ENCODE measurements at places on chromosomes 2 and 18.

GRCh38 chr2:116719836-116720235, 1094.7 kb upstream of the DDX18 start:
- DNase-seq, result no peak

- no peak for DNase-seq
Measured at GRCh38 chr2:30778611-30779010, 28.6 kb downstream of the CAPN13 start.

DNA sequence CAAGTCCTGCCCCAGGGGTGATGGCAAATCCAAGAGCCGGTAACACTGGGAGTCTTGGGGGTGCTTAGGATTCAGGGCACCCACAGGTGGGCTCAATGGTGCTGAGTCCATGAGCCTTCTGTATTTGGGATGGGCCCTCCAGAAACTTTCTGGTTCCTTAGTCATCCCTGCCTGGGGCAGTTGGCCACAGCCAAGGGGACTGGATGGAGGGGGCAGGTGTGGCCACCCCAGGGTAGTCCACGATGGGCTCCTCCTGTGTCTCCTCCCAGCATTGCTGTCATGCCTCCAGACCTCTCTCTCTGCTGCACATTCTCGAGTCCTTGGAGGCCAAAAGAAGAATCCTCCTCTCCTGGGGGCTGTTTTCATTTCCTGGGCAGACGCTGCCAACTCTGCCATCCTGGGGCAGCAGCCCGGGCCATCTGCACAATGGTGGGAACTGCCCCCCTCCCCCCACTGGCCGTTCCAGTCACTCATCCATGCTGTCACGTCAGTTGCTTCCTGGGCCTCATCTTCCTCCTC, 158.0 kb upstream of the TWIST2 start:
- DNase-seq, result no peak

DNA sequence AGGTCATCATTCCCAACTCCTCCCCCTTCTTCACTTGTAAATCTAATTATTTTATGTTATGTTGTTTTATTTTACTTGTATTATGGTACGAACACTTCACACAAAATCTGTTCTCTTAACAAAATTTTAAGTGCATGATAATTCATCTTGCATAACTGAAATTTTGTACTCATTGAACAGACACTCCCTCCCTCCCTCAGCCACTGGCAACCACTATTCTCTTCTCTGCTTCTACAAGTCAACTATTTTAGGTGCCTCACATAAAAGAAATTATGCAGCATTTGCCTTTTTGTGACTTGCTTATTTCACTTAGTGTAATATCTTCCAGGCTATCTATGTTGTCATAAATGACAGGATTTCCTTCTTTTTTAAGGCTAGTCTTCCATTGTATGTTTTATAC, 30.4 kb upstream of the OSBPL6 start:
- DNase-seq, result no peak

GRCh38 chr2:174327841-174328113, 7.0 kb upstream of the SP9 start:
- DNase-seq, result no peak

GRCh38 chr18:2540575-2540974, 30.7 kb downstream of the METTL4 start:
- no peak for DNase-seq

- DNase-seq, result no peak
Measured at GRCh38 chr2:128687565-128687964, 368.9 kb upstream of the HS6ST1 start.

DNA sequence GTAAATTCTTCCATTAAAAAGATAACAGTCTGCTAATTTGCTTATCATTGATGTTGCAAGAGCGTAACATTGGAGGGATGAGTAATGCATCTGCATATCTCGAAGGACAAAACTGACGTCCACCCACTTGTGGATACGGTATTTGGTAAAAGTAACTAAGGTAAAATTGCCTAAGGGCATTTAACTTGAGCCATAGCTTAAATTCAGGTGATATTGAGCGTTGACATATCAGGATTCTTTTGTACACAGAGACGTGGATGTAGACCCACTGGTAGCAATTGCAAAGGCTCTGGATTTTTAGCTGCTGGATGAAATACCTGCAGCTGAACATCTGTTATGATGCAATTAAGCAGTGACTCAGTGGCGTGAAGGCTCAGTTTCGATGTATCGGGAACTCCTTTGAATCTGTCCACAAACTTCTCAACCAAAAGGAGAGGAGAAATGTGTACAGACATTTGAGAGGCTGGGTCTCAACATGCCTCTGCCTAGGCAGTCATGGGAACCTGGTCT, 119.3 kb downstream of the SPTBN1 start:
- DNase-seq, result no peak

DNA sequence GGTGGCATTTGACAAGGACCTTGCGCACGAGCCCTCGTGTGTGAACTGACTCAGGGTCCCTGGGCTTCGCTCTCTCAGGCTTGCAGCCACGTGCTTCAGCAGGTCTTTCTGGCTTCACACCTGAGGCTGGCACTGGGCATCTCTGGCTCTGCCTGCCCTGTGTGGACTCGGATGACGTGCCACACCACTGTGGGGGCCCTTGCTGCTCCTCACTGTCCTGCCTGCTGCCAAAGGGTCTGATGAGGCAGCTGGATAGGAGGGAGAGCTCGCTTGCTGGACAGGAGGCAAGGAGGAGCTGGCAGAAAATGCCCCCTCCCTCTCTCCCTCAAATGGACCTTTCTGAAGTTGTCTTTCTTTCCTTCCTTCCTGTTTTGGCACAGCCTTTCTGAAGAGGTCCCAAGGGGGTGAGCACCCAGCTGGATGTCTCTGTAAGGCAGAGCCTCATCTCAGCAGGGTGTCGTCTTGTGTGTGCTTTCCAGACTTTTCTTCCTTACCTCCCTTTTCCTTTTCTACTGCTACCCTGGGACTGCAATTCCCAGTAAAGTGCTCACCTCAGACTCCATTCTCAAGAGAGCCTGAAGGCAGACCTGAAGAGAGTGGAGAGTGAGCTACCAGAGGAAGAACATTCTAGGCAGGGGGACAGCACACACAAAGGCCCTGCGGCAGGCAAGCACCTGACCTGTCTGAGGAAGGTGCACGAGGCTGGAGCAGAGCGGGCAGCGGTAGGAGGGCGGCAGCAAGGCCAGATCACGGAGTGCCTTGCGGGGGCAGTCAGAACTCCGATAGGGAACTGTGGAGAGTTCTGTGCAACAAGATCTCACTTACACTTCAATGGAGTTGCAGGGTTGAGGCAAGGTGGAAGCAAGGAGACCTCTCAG, 5.3 kb downstream of the PER2 start:
- no peak for DNase-seq

DNA sequence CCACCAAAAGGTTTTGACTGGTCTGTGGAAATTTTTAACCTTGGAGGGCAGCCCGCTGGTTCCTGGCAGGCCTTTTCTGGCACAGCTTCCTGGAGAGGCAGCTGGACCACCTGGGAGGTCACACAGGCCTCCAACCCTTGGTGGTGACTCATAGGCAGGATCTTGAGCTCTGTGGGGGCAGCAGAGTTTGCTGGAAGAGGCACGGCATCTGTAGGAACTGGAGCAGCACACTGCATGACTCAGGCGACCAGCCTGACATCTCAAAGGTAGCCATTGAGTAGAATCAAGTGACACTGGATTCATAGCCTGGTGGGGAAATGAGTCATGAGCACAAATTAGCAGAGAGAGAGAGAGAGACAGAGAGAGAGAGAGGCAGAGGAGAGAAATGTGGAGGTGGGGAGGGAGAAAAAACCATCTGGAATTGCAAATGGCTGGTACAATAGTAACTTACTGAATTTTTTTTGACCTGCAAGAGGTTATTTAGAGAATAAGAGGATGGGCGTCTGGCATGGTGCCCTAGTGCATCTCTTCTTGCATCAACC, 57.4 kb downstream of the TRPM8 start:
- no peak for DNase-seq

GRCh38 chr2:54408288-54408687, 47.8 kb upstream of the SPTBN1 start:
- no peak for DNase-seq

DNA sequence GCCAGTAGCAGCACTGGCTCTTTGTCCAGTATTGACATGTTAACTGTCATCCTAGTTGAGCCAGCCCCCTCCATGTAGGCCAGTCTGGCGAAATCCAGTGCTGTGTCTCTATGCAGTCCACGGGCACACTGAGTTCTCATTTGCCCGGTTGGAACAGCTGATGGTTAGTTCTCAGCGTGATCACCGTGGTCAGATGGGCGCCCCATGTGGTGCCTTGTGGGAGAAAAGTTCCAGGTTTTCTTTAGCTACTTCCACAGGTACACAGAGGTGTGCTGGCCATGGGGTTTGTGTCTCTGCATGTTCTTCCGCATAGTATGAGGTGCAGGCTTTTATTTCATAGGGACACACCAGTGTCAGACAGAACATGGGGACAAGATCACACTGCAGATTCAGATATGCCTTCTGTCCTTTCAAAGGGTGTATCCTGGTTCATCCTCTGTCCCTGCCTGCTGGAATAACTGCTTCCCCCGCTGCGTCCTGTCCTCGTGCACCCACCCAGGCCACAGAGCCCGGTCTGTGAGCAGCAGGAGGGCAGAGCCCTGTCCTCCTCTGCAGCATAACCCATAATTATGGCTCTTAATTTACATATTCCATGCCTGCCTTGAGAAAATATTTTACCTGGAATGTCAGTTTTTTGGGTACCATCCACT, 334.1 kb downstream of the GBX2 start:
- no peak for DNase-seq

GRCh38 chr18:10308154-10308553, 146.3 kb upstream of the APCDD1 start:
- no peak for DNase-seq

- no peak for DNase-seq
Measured at GRCh38 chr2:237900891-237901831, 41.7 kb downstream of the RAMP1 start.

GRCh38 chr2:68043695-68044094, 19.1 kb downstream of the C1D start:
- no peak for DNase-seq

DNA sequence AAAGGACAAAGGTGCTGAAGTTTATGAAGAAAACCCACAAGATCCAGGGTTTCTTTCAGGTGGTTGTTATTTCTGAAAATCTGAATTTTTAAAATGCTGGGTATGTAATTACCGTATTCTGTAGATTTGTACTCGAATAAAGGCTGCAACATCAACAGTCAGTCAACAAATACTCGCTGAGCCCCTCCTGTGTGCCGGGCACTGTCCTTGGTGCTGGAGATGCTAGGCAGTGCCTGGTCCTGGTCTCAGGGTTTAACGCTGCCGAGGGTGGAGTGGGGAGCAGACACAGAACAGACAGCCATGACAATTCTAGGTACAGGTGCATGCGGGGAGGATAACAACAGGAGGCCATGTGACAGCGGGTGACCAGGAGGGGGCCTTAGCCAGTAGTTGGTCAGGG, 27.2 kb upstream of the PDIA6 start:
- no peak for DNase-seq

DNA sequence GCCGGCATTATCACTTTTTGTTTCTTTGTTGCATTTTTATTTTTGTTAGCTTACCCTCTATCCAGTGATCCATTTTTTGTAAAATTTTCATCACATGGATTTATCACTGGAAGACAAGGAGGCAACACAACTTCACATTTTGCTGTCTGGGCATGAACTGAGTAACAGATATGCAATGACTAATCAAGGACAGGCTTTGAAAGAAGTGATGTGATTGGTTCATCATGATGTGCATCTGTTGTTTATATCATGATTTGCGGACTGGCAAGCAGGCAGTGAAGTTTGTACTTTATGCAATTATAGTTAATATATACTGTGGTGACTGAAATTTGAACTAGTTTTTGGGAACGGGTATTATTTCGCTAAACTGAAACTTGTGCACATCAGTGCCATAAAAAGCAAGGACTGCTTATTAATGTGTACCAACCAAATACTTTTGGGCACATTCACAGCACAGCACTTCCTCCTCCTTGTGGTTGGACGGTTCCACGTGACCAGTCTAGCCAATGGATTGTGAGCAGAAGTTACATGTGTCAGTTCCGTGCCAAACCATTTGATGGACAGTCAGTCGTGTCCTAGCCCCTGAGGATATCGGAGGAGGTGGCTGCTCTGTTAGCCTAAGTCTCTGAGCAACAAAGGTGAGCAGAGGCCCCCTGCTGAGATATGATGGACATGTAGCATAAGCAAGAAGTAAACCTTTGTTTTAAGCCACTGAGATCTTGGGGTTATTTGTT, 201.4 kb upstream of the SIX2 start:
- DNase-seq, result no peak

DNA sequence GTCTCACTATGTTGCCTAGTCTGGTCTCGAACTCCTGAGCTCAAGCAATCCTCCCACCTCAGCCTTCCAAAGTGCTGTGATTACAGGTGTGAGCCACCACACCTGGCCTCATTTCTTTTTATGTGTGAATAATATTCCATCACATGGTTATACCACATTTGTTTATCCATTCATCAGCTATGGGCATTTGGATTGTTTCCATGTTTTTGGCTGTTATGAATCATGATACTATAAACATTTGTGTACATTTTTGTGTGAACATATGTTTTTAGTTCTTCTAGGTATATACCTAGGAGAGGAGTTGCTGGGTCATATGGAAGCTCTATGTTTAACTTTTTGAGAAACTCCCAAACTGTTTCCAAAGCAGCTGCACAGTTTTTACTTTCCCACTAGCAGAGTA, 24.4 kb downstream of the PKP4 start:
- no peak for DNase-seq

GRCh38 chr2:169721016-169721415, 12.6 kb upstream of the KLHL23 start:
- DNase-seq, result no peak

All from CD4-positive, alpha-beta T cell treated with Interleukin-6 at 100 ng/mL for 8 hours (primary cell).